ENCODE measurements at places on chromosomes 7 and 10. TPM values are rescaled to one million over a fixed set of nuclear protein-coding genes. Genes with fewer than 3 reads are reported as not detected.

GRCh38 chr7:2796358-2797352, 47.5 kb downstream of the GNA12 start:
- DNase-seq, result no peak

GRCh38 chr10:113539789-113540188, 13.1 kb upstream of the HABP2 start:
- DNase-seq, result no peak

DNA sequence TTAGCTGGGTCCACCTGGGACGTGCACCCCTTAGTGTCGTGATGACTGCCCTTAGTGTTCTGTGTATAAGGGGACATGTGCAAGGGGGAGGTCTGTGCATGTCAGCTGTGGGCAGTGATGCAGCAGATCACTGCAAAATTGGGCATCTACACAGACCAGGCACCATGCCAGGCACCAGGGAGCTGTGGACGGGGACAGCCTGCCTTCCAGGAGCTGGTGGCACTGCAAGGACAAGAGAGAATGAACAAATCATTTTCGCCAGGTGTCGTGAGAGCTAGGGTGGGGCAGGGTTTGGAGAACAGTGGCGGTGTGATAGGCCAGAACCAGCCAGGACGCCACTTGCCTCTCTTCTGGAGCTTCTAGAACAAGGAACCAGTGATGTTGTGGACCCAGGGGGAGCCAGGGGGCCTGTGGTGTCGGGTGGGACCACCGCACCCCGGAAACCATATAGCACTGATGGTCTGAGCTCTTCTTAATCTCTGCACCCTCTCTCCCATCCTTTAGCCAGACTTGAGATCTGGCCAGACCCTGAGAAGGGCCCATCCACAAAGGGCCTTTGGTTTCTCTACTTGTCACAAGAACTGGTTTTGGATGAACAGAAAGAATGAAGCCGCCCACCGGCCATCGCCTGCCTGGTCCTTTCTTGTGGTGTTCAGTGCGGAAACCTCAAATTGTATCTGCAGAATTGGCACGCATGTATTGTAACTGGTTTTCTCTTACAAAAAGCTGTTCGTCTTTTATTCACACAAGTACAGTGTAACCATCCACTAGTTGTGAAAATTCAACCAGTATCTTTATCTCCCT, 30.7 kb downstream of the PRF1 start:
- no peak for DNase-seq

GRCh38 chr7:72785166-72785955, 42.6 kb downstream of the TYW1B start:
- DNase-seq, result no peak

DNA sequence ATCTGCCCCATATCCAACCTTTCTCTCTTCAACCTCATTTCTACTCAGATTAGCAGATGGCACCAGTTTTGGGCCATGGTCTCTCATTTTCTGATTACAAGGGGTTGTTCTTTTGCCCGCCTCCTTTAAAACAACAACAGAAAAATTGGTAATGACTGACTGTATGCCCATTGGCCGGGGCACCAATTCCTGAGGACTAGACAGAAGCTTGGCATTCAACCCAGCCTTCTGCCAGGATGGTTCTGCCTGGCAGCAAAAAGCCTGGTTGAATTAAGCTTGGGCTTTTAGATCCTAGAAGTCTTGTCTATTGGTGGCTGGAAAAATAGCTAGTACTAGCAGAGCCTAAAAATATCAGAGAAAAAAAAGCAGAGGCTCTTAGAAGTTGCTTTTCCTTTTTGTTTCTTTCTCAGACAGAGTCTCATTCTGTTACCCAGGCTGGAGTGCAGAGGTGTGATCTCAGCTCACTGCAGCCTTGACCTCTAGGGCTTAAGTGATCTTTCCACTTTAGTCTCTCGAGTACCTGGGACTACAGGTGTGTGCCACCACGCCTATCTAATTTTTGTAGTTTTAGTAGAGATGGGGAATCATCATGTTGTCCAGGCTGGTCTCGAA, 402.6 kb downstream of the AUTS2 start:
- no peak for DNase-seq

DNA sequence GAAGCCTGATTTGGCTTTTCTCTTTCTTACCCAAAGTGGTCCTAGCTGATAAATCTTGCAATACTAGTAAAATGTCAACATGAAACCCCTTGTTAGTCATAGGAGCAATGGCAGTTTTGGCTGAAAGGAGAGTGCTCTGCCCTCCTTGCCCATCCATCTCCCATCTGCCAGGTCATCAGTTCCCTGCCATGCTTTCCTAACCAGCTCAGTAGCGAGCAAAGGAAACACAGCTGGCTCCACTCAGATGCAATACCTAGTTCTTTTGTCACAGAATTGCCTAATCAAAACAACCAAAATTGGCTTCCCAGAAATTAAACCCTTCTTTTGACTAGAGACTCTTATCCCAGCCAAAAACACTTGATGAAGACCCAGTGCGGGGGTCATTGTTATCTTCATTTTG, 733.0 kb downstream of the CCSER2 start:
- no peak for DNase-seq

DNA sequence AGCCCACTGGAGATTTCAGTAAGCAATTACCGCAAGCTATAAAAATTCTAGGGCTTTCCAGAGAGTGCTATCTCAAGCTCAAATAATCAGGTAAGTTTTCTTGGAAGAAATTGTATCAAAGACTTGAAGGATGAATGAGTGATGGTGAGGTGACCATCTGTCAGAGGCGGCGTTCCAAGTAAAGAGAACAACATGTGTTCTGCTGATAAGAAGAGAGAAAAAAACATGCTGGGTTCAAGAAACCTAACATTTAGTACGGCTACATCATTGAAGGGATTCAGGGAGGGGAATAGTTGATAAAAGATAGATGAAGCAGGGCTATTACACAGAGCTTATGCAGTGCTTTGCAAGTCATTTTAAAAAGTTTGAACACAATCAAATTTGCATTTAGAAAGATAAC, 100.7 kb downstream of the GNAI1 start:
- no peak for DNase-seq

GRCh38 chr10:43137717-43138020, 576 bp upstream of the CSGALNACT2 start:
- no peak for DNase-seq

- peak; percentile 26 for DNase-seq
Observed at GRCh38 chr7:39609113-39609934, 14.0 kb upstream of the RALA start.

- DNase-seq, result no peak
Observed at GRCh38 chr10:48804740-48805182, 120.1 kb downstream of the WDFY4 start.

GRCh38 chr10:87846023-87846422, 17.3 kb downstream of the KLLN start:
- DNase-seq, result no peak

GRCh38 chr10:13448216-13448615, 80.6 kb downstream of the BEND7 start:
- DNase-seq, result no peak

DNA sequence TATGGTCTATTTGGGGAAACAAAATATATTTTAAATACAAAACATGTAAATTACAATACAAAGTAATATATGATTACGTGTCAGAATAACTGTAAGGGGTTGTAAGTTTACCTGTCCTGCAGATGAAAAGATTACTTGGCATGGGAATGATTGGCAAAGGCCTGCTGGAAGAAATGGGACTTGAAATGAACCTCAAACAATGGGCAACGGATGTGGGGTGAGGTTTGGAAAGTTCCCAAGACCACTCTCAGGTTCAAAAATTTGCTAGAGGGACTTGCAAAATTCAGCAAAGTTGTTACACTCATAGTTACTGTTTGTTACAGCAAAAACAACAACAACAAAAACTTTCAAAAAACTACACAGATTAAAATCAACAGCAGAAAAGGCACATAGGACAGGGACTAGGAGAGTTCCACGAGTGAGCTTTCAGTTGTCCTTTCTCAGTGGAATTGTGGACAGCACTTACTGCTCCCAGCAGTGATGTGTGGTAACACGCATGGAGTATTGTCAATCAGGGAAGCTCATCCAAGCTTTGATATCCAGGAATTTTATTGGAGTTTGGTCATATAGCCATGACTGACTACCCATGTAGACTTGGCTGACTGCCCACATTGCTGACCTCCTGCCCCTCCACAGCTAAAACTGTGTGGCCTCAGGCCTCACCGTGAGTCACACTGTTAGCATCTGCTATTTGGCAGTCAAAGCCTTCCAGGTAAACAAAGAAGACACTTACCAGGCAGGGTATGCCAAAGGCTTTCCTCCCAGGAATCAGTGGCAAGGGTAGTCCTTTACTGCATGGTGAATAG, 43.8 kb downstream of the EXOC6 start:
- no peak for DNase-seq

GRCh38 chr10:86446987-86447386, 74.6 kb downstream of the WAPL start:
- DNase-seq, result no peak

DNA sequence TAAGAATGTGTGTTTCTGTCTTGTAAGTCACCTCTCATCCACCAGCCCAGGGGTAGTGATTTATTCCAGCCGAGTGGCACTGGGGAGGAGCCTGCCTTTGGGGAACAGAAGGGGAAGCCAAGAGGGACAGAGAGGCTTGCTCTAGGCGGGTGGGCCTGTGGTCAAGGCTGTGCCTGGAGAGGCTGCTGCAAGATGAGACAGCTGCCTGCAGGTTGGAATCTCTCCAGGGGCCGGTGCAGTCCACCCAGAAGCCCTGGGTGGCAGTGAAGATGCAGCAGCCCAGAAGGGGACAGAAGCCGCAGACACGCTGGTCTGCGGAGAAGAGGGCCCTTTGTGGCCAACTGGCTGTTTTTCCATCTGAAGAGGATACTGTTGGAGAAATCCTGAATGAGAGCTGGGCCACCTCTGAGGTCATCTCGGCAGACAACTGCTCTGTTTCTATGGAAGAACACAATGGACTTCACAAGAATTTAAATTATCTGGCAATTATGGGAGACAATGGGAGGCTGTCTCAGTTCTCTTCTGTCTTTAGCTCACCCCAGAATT, 175.7 kb downstream of the GFRA1 start:
- DNase-seq, result no peak

GRCh38 chr7:99092064-99092720, 51.7 kb downstream of the SMURF1 start:
- no peak for DNase-seq

GRCh38 chr7:69276011-69276729, 322.1 kb upstream of the AUTS2 start:
- no peak for DNase-seq

GRCh38 chr10:4343873-4344272, 482.1 kb upstream of the AKR1E2 start:
- DNase-seq, result no peak

- DNase-seq, result no peak
Observed at GRCh38 chr10:130230611-130231010, 94.4 kb downstream of the GLRX3 start.

GRCh38 chr10:33428682-33429081, 94.2 kb upstream of the NRP1 start:
- no peak for DNase-seq

DNA sequence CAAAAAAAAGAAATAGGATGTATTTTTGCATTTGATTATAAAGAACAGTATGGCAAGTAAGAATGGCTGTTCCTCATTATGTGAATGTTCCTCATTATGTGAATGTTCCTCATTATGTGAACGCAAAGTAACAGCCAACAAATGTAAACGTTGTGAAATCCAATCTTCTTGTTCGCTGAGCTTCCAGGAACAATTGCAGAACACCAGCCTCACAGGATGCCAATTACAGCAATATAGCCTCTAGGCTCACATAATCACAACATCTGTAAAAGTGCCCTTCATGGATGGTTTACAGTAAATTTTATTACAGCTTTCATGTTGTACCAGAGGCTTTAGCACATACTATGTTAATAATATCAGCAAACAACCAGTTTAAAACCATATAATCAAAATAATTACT, 71.6 kb downstream of the THSD7A start:
- no peak for DNase-seq

GRCh38 chr7:26379711-26380110, 88.0 kb downstream of the SNX10 start:
- no peak for DNase-seq

- no peak for DNase-seq
Observed at GRCh38 chr7:42236266-42236975, 588 bp downstream of the GLI3 start.

GRCh38 chr7:39336442-39336841, 229.8 kb upstream of the YAE1 start:
- no peak for DNase-seq

DNA sequence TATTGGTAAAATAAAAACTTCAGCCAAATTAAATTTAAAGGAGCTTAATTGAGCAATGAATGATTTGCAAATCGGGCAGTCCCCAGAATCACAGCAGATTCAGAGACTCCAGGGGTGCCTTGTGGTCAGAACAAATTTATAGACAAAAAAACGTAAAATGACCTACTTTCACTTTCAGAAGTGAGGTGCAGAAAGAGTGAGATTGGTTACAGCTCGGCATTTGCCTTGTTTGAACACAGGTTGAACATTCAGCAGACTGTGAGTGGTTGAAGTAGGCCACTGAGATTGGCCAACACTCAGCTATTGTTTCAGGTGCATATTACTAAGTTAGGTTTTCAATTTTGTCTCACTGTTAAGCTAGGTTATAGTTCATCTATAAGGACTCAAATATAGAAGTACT, 153.4 kb downstream of the BICC1 start:
- no peak for DNase-seq

- DNase-seq, result no peak
Observed at GRCh38 chr10:47022311-47023131, 111.3 kb downstream of the PTPN20 start.

- no peak for DNase-seq
Observed at GRCh38 chr10:13346283-13347042, 1.6 kb downstream of the SEPHS1 start.

DNA sequence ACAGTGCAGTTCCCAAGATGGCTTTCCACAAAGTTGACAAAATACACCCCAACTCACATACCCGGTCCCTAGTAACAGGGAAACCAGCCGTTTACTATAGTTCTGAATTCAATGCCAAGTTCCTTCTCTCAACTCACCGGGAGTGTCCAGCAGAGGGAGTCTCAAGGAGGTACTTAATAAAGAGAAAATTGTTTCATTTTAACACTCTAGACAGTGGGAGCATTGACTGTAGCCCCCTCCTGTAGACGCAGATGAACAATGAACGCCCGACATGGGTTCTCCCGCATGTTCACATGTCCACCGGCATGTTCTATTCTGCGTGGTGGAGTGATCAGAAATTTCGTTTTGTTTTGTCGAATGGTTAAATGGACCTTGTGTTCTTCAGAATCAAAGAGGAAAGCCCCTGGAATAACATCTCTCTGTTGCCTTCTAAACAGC, 1.9 kb downstream of the HIPK2 start:
- peak; percentile 53 for DNase-seq

The SMARCD3 gene
- total RNA-seq, result 6.3 TPM

The OR2A1 gene
- total RNA-seq, result not detected

The TMEM176A gene
- not detected for total RNA-seq

The WIPF3 gene
- not detected for total RNA-seq

The PRKG1 gene
- total RNA-seq, result not detected

The IQUB gene
- not detected for total RNA-seq

The PALD1 gene
- 0.10 TPM for total RNA-seq

The PCLO gene
- 0.03 TPM for total RNA-seq

The ARHGAP19 gene
- total RNA-seq, result 15.3 TPM

The CPA5 gene
- not detected for total RNA-seq

The ZNF503 gene
- 0.32 TPM for total RNA-seq

The RADIL gene
- total RNA-seq, result not detected

The CXCL12 gene
- total RNA-seq, result 0.63 TPM

The TSPAN33 gene
- 5.7 TPM for total RNA-seq

The DENND2A gene
- total RNA-seq, result not detected

The STK31 gene
- total RNA-seq, result 0.30 TPM

The BHLHA15 gene
- not detected for total RNA-seq

Data from T-cell (primary cell).